ENCODE measurements at places on chromosomes 2 and 18.

GRCh38 chr2:99648178-99648844 is 158.5 kb upstream of the REV1 start:
- DNase-seq: no peak

DNA sequence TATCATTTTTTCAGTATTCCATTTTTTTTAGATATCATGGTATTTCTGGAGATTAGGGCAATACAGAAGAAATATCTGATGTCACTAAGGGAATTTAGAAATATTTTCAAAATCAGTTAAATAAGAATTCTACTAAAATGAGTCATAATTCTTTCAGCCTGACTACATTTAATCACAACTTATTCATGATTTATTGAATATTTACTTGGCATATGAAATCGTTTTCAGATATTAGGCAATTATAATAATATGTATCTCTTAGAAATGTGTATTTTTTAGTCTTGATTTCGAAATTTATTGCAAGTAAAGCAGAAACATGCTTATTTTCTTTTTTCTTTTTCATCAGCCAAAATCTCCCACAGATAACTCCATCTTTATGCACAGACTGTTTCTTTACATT is 142.2 kb downstream of the CCDC102B start:
- DNase-seq: no peak

DNA sequence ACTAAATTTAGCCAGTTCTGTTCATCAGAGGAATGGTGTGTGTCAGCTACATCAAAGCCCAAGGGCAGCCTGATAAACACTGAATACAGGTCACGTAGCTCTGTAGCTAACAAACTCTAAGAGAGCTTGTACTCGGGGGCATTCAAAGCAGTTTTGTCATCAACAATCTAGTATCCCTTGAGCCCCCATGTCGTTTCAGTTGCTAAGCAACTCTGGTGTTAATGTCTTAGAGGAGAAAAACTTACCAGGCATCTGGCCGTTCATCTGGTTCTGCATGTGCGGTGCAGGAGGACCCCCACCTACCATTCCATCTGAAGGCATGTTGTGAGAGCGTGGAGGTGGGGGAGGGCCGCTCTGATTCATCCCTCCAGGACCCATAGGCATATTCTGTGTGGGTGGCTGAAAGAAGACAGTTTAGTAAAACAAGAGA is 33.1 kb downstream of the SS18 start:
- no peak for DNase-seq

- DNase-seq: no peak
Observed at GRCh38 chr2:20568501-20569463, 82.1 kb downstream of the HS1BP3 start.

DNA sequence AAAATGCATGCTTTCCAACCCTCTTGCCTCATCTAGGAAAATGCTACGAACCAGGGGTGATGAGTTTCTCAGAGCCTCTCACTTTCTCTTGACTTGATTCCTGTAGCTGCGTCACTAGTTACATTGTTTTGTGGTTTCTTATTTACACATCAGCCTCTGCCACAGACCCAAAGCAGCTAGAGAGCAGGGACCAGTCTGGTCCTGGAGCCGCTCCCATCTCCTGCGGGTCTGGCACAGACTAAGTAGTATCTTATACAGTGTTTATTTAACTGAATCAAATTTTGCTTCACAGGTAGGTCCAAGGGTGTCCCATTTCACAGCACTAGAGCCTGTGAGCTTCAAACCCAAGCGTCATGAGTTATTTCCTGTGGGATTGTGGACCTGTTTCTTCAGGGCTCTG is 310.5 kb downstream of the MYCN start:
- DNase-seq: no peak

DNA sequence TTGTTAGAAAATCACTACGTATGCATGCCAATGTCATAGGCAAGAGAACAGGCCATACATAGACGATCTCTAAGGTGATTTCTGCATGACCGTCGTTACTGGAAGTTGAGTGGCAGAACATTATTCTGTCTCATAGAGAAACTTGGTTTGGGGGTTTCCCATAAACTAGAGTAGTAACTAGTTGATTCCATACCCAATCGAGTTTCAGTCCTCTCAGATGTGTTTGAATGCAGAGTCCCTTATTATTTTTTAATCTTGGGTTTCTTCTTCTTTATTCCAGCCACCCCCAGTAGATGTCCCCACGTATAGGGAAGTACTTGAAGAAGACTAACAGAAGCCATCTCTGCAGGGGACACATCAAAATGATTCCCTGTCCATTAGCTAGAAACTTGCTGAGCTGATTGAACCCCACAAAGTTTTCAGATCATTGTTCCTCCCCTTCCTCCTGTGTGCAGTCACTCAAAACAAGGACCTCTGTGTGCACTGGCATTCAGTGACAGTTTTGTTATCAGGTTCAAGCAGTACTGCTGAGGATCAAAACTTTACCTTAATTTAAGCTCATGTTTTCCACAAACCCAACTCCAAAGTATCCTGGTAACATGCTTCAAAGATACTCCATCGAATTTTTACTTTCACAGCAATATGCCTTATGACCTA is 68.4 kb upstream of the CDCA7 start:
- DNase-seq: peak; percentile 8

DNA sequence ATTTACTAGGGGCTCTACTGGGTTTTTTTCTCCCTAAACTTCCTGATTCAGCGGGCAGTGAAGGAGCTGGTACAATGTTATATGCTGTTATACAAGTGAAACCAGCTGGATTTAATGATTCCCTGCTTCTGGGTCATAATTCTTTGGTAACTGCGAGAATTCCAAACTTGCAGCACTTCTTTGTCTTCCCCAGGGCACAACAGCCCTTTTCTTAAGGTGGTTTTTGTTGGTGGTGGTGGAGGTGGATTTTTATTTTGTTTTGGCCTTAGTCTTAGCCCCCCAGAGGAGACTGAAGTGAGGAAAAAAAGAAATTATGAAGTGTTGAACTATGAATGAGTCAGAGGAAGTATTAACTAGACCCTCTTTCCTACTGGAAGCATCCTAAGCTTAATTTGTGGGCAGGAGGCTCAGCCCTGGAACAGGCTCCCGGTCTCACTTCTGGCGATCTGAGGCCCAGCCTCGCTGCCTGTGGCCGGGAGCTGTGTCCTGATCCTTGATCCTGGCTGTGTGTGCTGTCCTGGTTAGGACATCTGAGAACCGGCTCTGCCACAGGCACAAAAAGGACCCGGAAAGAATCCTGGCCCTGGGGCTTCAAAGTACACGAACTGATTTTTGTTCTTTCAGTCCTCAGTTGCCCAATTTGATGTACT is 141.9 kb downstream of the LYPD6B start:
- no peak for DNase-seq

DNA sequence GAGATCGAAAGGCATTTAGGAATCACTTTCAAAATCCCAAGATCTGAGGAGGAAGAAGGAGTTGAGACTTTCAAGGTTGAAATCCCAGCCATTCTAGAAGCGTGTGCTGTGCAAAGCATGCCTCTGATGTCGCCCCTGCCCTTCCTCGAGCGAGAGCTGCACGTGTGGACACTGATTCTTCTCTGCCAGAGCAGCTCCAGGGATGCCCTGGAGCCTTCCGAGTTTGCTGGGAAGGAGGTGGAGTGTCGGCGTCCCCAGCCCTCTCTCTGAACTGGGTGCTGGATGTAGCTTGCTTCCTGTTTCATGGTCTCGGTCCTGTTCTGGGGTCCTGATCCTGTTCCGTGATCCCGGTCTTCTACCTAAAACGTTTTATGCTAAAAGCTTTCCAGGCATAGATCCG is 76.1 kb downstream of the TWIST2 start:
- no peak for DNase-seq

GRCh38 chr2:54435325-54436226 is 20.6 kb upstream of the SPTBN1 start:
- no peak for DNase-seq

DNA sequence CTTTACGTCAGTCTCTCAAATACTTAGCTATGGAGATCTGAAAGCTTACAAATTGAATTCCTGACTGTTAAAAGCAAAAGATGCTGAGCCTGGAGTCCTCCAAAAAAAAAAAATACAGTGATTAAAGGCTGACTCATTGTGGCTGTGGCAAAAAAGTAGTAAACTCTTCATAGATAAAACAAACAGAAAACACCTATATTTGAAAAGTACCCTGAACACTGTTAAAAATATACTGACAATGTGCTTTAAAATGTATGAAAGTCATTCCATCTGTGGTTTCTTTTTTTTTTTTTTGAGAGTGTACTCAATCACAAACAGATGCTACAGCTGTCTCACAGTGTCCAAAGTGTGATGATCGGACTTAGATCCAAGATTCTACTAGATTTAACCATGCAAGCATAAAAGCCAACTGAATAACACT is 267.6 kb upstream of the CYP26B1 start:
- no peak for DNase-seq

DNA sequence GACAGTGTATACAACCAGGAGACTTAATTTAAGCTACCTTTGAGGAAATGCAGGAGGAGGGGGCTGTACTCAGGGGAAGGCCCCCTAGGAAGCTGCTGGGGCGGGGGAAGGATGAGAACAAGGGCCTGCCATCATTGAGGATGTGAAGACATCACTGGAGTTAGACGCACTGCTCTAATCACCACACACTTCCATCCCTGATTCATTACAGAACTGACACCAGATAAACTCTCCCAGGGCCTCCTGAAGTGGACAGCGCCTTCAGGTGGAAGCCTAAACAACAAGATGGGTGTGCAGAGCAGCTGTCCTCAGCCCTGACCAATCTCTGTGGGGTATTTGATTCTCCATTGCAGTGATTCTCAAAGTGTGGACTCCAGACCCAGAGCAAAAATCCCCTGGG is 30.6 kb upstream of the SLC35G4 start:
- no peak for DNase-seq

GRCh38 chr2:160955578-160955977 is 204.7 kb upstream of the TANK start:
- DNase-seq: no peak

- no peak for DNase-seq
Observed at GRCh38 chr2:158740127-158740526, 55.0 kb upstream of the DAPL1 start.

DNA sequence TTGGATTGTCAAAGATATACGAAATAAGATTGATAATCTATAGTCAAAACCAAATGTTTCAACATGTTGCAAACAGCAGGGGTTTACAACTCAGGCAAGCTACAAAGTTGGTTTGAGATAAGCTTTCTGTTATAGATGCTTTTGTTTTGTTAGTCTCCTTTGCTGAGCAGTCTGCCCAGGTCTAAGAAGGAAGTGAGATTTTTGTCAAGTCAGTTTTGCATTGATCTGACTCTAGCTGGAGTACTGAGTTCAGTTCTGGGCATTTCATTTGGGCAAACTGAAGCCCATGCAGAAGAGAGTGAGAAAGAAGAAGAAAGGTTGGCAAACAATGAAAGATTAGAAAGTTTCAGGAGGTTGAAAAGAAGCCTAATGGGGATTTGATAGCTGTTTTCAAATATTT is 983.0 kb upstream of the SLC39A10 start:
- DNase-seq: no peak

- no peak for DNase-seq
Observed at GRCh38 chr2:101230541-101231001, 22.1 kb upstream of the CNOT11 start.

- no peak for DNase-seq
Observed at GRCh38 chr2:200350850-200351285, 44.4 kb downstream of the SPATS2L start.

- no peak for DNase-seq
Observed at GRCh38 chr2:224580248-224580647, 4.9 kb downstream of the CUL3 start.

GRCh38 chr18:41845563-41845962 is 109.5 kb upstream of the PIK3C3 start:
- no peak for DNase-seq

DNA sequence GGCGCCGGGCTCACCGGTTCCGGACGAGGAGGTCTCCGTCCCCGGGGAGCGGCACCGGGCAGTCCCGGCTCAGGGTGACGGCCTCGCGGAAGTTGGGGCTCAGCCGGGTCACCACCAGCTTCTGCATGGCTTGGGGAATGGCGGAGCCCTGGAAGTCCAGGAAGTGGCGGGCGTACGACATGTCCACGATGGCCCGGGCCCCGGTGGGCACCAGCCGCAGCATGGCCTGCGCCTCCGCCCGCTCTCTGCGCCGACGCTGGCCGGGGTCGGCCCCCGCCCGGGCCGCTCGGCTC is 157 bp downstream of the PTGR3 start:
- DNase-seq: no peak

GRCh38 chr2:9558948-9559381 is 3.3 kb upstream of the ADAM17 start:
- DNase-seq: no peak

DNA sequence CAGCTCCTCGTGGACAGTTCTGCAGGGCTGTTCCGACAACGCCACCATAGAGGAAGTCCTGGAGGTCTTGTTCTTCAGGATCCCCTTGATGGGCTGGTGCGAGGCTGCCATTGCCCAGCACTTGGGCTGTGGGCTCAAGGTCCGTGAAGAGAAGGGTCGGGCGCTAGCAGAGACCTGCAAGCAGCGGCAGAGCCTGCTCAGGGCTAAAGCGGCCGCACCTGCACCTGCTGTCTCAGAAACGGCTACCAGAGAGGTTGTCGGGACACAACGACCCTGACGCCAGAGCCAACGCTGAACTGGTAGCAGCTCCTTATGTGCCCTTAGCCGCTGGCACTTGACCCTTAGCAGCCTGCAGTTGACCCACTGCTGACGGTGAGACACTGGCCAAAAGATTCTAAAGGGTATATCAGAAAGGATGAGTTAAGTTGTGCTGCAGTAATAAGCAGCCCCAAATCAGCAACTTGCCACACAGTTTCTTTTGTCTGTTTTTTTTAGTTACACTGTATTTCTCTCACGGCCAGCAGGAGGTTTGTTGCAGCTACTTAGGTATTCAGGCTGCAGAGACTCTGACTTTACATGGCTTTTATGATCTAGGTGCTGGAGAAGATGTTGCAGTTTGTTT is 55.5 kb upstream of the ST6GAL2 start:
- DNase-seq: no peak

DNA sequence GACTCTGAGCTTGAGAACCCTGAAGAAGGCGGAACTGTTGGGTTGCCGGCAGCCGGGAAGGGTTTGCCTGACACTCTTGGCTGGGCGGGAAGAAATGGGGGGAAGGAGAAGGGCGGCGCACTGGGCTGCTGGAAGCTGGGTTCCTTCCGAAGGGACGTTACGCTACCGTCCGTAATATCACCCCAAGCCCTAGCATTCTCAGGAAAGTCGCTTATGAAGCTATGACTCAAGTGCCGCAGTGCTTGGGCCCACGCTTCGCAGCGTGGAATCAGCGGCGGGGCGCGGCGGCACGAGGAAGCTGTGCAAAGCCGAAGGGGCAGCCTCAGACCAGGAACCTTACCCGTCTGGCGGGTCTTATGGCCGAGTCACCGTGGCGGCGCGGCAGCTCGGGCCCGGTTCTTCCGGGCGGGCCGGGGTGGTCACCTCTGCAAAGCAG is 50.2 kb upstream of the SIGLEC15 start:
- DNase-seq: no peak

DNA sequence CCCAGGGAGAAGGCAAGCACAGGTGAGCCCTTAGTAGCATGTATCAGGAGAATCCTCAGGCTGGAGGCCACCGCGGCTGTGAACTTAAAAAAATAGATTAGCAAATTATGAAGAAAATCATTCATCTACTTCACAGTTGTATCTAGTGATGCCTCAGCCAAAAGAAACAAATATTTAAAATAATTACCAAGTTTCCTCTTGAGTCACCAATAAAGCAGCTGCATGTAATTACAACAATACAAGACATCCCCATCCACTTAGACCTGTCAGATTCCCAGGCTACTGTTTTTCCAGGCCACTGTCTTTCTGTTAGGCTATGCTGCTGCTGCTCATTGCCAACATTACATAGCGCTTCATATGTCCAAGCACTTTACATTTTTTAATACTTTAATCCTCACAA is 54.6 kb upstream of the PHLPP1 start:
- no peak for DNase-seq
